ENCODE measurements at places on chromosomes 11 and 22. TPM values are rescaled to one million over a fixed set of nuclear protein-coding genes. Genes with fewer than 3 reads are reported as not detected.

The OR8D1 gene
- total RNA-seq: not detected

The FAM83F gene
- 0.05 TPM for total RNA-seq

The ACRV1 gene
- total RNA-seq: 0.21 TPM

- H3K27ac ChIP-seq: no peak overlapping the region
- no peaks in the 10 kb centered on the region for H3K36me3 ChIP-seq
- H3K27me3 ChIP-seq: no peaks in the 10 kb centered on the region
- no peak for DNase-seq
Measured at GRCh38 chr11:35275786-35276170, 136.8 kb downstream of the CD44 start.

DNA sequence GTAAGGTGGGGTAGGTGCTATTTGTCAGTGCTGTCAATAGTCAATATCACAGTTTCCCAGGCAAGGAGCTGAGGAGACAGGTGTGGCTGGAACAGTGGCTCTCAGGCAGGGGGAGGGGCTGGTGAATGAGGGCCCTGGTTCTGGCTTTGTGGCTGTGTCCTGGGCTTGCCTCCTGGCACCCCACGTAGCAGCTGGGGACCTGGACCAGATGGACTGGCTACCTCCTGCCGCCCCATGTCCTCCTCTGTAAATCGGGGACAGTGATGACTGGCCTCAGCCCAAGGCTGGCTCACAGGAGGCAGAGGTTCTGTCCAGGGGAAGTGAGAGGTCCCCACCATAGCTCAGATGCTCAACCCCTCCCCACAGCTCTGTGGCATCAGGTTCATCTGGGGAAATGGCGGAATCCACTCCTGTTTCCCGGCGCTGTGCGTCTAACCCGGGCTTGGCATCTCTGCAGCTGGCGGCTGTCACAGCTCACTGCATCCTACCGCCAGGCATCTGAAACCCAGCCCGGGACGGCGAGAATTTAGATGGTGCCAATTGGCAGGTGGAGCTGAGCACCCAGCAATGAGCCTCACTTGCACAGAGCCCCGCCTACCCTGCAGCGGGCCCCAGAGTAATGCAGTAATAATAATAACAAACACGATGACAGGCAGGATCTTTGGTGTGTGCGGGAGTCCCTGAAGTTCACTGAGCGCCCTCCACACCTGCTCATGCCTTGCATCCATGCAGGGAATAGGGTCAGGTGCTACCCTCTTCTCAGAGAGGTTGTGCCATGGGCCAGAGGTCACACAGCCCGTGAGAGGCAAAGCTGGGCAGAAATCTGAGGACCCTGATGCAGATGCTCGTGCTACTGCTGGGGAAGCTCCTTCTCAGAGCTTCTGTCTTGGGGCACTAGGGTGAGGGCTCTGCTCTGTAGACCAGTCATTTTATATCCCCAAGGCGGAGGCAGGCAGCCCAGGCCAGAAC lies 27.8 kb upstream of the SHISAL1 start:
- H3K4me3 ChIP-seq: no peak overlapping the region
- no peaks in the 10 kb centered on the region for H3K27me3 ChIP-seq
- H3K36me3 ChIP-seq: no peaks in the 10 kb centered on the region
- no peaks in the 10 kb centered on the region for H3K4me1 ChIP-seq
- no peak for DNase-seq

- peak; percentile 95 for DNase-seq
- no peaks in the 10 kb centered on the region for H3K27me3 ChIP-seq
- H3K4me1 ChIP-seq: peaks cover 22% of the 10 kb centered on the region
Measured at GRCh38 chr11:35272391-35272902, 133.5 kb downstream of the CD44 start.

DNA sequence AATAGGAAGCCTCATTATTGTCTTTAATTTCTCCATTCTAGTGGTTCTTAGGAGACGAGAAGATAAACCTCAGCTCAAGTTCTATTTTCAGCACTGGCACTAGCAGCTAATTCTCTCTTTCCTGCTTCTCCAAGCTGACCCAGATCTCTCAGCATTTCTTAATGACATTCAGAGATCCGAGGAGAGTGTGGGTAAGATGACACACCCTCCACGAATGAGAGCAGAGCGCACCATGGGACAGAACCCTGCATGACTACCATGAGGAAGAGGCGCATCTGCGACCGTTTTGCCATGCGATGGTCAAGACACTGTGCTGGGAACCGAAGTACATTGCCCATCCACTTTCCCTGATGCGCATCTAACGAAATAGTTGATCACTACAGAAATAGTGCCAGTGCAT lies 241.8 kb downstream of the LARGE1 start:
- no peaks in the 10 kb centered on the region for H3K27me3 ChIP-seq
- no peaks in the 10 kb centered on the region for H3K4me1 ChIP-seq
- H3K36me3 ChIP-seq: no peaks in the 10 kb centered on the region
- H3K27ac ChIP-seq: no peak overlapping the region
- DNase-seq: no peak

DNA sequence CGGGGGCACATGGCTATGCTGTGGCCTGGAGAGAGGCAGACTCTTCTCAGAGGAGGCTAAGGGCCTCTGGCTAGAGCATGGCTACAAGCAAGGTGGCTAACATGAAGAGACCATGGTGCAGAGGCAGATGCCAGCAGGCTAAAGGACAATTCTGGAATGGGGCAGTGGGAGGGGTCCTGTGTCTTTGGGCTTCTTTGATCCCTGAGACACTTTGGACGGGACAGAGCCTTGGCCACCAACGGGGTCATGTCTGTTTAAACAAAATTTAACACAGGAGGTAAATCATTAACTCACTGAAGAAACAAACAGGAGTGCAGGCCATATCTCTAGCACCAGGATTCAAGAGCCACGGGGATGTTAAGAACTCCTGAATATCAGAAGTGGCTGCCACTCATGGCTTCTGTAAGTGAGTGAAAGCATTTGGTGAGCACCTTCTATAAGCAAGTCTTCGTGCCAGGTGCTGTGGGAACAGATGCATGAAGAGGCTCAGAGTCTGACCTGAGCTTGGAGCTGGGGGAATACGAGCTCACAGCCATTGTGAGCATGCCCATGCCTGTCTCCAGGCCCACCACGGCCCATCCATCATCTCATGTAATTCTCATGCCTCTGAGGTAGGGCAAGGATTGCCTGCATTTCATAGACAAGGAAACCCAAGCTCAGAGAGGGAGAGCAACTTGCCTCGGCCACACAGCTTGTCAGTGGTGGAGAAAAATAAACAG lies 18.3 kb upstream of the ZNRF3 start:
- no peaks in the 10 kb centered on the region for H3K27me3 ChIP-seq
- no peak for DNase-seq
- H3K4me3 ChIP-seq: no peak overlapping the region
- no peak overlapping the region for H3K27ac ChIP-seq
- no peaks in the 10 kb centered on the region for H3K4me1 ChIP-seq

DNA sequence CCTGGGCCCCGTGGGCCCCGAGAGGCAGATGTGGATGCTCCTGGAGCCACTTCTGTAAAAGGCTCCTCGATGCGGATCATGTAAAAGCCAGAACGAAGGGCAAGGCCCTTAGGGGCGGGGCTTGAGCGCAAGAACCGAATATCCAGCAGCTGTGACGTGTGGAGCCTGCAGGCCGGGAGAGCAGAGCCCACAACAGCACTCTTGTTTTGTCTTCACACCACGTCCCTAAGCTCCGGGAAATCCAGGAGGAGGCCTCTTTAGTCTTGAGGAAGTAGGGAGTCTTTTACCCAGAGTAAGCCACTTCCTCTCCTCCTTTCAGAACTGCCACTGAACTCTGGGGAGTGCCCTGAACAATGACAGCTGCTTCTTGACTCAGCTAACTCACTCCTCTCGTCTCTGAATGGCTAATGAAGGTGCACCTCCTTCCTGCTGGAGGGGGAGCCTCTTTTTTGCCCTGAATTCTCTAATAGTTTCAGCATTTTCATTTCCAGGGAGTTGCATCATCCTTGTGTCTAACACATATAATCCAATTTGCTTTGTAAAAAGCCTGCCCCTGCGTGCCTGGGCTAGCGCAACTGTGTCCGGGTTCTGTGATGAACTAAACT lies 12.5 kb downstream of the L3MBTL2 start:
- no peaks in the 10 kb centered on the region for H3K27me3 ChIP-seq
- H3K4me3 ChIP-seq: peak overlapping the region; percentile 5
- peaks cover 17% of the 10 kb centered on the region for H3K36me3 ChIP-seq
- no peak for DNase-seq
- peak overlapping the region; percentile 56 for H3K27ac ChIP-seq
- H3K4me1 ChIP-seq: peaks cover 12% of the 10 kb centered on the region

DNA sequence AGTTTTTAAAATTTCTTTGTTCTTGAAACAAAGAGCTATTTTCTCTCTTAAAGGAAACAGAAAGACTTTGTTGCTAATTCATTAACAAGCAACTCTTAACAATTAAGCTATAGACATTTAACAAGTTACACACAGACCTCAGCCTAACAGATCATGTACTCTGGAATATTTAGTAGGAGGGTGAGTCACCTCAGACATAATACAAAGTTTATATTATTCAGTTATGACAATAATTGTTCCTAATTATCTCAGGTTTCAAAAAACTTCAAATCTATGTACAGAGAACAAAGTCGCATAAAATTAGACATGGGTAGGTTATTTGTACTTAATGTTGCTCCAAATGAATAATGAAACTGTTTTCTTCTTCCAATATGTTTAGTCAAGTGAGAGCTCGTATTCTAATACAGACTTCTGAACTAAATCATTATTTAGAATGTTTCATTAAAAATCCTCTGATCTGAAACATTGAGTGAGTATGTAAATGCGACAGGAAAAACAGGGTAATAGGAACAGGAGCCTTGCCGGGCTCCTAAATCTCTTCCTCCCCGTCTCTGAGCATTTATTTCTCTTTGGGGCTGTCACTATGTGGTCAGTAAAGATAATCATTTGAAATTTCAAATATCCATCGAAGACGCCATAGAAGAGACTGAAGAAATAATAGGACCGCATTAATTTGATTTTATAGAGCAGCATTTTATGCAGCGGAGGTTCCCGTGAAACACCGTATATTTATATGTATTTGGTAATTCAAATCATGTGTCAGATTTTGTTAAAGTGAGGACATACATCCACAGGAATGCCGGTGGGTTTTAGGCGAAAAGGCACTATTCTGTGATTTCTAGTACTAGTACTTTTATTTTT lies 8.7 kb upstream of the BARX2 start:
- no peaks in the 10 kb centered on the region for H3K36me3 ChIP-seq
- H3K4me3 ChIP-seq: no peak overlapping the region
- H3K27ac ChIP-seq: no peak overlapping the region
- H3K4me1 ChIP-seq: no peaks in the 10 kb centered on the region
- DNase-seq: no peak
- peaks cover 6% of the 10 kb centered on the region for H3K27me3 ChIP-seq

GRCh38 chr22:31360029-31360428 lies 13.9 kb upstream of the PATZ1 start:
- no peaks in the 10 kb centered on the region for H3K36me3 ChIP-seq
- no peak overlapping the region for H3K4me3 ChIP-seq
- no peaks in the 10 kb centered on the region for H3K27me3 ChIP-seq
- no peak overlapping the region for H3K27ac ChIP-seq

- no peaks in the 10 kb centered on the region for H3K27me3 ChIP-seq
- no peak overlapping the region for H3K27ac ChIP-seq
- no peaks in the 10 kb centered on the region for H3K36me3 ChIP-seq
Measured at GRCh38 chr11:75968021-75968625, 153.1 kb downstream of the UVRAG start.

- H3K4me1 ChIP-seq: no peaks in the 10 kb centered on the region
- H3K4me3 ChIP-seq: no peak overlapping the region
- no peaks in the 10 kb centered on the region for H3K27me3 ChIP-seq
- no peak for DNase-seq
- no peak overlapping the region for H3K27ac ChIP-seq
- H3K36me3 ChIP-seq: no peaks in the 10 kb centered on the region
Measured at GRCh38 chr11:107359701-107360100, 97.9 kb downstream of the CWF19L2 start.
